ENCODE measurements at places on chromosomes 3 and 15.

DNA sequence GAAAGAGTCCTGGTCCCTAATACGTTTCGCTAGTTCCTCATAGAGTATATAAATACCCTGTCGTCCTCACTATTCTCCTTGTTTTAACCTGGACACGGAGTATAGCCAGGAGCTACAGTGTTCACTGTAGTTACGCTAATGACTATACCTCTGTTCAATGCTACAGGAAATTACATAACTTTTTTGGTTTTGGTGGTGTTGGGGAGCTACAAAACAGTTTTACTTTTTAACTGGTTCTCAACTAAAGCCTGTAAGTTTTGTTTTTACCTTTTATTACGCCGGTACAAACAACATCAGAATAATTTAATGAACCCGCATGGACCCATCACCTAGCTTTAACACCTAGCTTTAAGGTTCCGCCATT lies 1.5 kb downstream of the LMLN start:
- no peak for DNase-seq

DNA sequence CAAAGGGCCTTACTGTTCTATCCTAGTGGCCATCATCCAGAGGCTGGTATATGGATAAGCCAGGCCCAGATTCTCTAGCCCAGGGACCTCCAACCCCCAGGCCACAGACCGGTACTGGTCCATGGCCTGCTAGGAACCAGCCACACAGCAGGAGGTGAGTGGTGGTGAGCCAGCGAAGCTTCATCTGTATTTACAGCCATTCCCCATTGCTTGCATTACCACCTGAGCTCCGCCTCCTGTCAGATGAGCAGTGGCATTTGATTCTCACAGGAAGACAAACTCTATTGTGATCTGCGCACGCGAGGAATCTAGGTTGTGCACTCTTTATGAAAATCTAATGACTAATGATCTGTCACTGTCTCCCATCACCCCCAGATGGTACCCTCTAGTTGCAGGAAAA lies 30.1 kb upstream of the TPM1 start:
- DNase-seq: no peak

DNA sequence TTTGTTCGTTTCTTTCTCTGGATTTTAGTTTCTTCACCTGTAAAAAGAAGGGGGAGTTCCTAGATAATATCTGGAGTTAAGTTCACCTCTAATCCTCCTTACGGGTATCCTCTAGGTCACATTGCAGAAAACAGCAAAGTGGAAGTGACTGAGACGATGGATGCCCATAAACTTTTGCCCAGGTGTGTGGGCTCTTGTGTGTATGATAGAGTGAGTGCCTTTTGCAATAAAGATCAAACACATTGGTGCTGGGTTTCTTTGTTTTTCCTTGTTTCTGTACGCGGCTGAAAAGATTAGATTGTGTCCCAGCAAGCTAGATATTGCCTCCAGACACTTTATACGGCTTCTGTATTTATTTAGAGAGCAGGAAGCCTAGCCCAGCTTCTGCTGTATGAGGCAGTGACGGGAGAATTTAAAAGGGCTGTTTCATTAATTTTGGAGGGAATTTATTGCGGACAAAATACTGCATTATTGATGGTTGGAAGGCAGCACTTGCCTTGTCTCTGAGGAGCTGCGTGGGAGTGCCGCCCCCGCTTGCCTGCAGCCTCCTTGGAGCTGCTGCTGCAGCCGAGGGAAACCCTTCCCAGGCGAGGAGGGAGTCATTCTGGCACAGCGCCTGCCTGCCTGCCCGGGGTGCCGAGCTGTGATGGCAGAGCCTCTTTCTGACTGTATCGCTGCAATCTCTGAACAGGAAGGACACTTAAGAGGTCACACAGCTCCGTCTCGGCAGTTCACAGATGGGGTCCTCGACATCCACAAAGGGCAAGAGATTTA lies 38.5 kb downstream of the PYDC2 start:
- DNase-seq: no peak

DNA sequence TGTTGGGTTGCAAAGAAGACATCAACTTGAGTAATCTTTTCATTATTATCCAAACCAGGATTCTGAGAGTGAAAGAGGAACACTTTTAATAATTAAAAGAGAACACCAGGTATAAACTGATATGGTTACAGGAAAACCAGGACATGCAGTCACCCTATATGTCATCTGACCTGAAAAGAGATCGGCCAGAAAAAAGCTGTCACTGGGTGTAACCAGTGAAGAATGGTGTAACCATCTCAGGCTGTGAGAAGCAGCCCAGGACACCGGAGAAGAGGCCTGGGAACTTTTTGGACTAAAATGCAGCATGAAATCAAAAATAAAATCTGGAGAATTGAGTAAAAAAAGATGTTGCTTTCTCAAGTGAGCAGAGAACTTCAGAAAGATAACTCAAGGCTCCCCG lies 10.1 kb upstream of the CCDC80 start:
- DNase-seq: no peak

DNA sequence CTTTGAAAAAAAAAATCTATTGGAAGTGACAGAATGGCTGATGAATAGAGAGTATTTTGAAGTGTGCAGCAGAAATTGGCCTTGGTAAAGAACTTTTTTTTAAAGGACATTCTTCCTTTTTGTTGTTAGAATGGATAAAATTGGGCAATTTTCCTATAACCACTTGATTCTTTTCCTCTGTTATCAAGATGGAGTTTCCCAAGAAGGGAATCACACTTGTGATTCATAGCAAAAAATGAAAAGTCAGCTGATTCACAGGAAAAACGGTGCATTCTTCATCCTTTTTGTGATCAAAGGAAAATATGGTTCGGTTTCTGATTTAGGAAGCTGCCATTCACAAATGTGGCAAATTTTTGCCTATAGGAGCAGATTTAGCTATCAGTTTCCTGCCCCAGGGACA lies 486.8 kb downstream of the GBE1 start:
- DNase-seq: no peak

DNA sequence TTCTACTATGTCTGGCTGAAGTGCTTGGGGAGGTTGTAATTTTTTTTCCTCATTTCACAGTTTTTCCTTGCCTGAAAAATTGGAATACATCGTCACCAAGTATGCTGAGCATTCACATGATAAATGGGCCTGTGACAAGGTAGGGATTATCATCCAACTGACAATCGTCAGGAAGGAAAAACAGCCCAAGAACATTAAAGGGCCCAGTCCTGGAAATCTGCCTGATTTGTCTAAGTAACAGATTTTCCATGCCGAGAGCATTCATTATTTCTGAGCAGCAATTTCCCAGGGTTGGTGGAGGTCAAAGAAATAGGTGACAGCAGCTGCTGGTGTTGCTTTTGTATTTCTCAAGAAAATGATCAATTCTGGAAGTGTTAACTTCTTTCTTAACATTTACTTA lies 226.0 kb upstream of the CHRM5 start:
- no peak for DNase-seq

DNA sequence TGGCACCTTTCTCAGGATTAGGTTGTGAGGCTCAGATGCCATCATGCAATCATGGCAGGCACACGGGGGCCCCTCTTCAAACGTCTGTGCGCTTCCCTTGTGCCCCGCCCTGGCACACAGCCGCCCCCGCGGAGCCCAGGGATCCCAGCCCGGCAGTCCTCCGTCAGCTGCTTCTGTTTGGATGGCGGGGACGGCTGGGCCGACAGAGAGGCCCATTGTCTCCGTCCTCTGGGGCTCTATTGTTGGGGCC lies 849 bp upstream of the HDAC11 start:
- no peak for DNase-seq

DNA sequence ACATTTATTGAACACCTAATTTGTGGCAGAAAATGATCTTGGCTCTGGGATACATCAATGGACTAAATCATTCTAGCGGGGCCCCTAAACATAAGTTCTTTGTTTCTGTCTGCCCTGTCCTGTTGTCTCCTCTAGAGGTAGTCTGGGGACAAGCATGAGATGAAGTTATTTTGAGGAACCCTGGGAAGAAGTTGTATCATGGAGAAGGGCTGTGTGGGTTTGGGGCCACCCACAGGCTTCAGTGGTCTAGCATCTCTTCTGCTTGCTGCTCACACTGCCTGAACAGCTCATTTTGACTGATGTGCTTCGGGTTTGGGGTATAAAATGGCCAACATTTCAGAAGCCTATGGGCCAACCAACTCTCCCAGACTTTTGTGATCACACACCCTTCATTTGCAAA lies 50.3 kb upstream of the OSBPL11 start:
- no peak for DNase-seq

DNA sequence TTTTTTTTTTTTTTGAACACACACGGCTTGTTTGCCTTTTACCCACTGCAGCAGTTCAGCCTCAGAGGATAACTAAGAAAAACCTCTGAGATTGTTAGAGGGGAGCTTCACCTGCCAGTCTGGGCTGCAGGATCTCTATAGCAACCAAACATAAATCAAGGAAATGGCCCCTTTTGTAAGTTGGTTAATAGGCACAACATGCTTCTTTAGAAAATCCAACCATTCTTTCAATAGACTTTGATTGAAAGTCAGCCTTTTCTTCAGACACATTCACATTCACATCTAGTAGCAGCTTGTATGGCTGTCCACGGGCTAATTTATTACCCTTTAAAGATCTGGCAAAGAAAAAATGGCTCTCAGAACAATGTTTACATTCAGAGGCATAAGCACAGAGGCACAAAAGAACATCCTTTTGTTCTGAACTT lies 136.6 kb upstream of the RARB start:
- DNase-seq: no peak

- DNase-seq: no peak
Measured at GRCh38 chr3:14769544-14770325, 49.0 kb upstream of the FGD5 start.

GRCh38 chr15:37586011-37586583 lies 348.3 kb upstream of the TMCO5A start:
- no peak for DNase-seq

DNA sequence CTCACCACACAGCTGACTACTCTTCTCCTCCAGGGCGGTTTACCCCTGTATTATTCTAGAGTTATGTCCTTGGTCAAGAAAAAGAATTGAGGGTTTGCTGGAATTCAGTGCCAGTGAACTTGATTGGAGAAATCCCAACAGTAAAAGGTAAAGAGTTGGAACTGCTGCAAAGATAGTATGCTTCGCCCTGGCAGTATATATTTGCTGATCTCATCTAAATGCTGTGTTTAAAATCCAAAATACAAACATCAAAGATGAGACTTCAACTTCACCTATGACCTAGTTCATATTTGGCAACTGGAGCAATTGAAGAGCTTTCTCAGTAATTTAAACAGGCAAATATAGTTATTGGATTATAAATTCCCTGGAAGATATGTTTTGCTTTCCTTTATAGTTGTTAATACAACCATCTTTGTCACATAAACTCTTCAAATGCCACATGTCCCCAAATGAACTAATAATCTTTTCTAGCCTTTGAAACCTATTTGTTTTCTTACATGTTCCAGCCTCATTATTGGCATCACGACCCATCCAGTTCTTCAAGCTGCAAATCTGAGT lies 6.5 kb downstream of the KCNH8 start:
- no peak for DNase-seq

- DNase-seq: no peak
Measured at GRCh38 chr3:42673082-42673481, 12.3 kb upstream of the KLHL40 start.

DNA sequence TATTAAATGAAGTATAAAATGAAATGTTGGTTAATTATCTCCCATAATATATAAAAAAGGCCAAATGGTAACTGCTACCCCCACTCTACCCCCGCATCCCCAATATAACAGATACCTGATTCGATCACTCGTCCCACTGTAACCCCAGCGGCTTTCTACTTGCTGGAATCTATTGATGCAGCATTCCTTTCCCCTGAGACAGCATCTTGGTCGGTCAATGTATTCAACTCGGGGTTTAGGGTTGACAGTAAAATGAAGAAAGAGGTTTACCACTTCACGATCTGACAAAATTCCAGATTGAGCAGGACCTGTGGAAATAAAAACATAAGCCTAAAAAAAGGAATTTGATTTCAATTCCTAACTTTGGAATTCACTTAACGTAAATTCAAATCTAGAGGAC lies 18.6 kb upstream of the C15orf40 start:
- no peak for DNase-seq

- DNase-seq: no peak
Measured at GRCh38 chr15:26083896-26084295, 220.8 kb upstream of the ATP10A start.

GRCh38 chr3:56938530-56938929 lies 121.9 kb upstream of the SPATA12 start:
- no peak for DNase-seq

GRCh38 chr3:58419780-58420507 lies 13.7 kb downstream of the PDHB start:
- DNase-seq: no peak

GRCh38 chr3:52220380-52221026 lies 4.9 kb downstream of the TLR9 start:
- DNase-seq: peak; percentile 70

- DNase-seq: no peak
Measured at GRCh38 chr15:67776600-67776999, 48.7 kb upstream of the SKOR1 start.

DNA sequence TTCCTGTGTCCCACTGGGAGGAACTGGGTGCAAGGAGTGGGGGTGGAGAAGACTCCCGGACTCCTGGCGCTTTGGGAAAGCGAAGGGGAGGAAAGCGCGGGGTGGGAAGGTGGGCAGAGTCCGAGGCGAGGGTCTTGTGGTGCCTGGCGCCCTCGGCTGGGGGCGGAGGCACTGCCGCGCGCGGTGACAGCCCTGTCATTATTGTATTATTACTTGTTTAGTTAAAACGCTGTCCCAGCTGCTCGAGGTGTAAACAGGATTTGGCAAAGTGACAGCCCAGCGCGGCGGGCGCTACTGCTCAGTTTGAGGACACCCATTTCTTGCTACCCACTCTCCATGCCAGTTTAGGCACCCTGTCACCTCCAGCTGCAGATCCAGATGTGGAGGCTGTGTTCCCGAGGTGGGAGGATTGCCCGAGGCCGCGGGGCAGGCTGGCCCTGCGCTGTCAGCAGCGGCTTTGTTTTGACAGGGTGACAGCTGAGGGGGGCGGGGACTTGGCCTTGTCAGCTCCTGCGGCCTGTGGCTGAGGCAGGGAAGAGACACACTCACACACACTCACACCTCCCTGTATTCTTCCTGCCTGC lies 1.0 kb downstream of the KAT2B start:
- DNase-seq: peak; percentile 85

DNA sequence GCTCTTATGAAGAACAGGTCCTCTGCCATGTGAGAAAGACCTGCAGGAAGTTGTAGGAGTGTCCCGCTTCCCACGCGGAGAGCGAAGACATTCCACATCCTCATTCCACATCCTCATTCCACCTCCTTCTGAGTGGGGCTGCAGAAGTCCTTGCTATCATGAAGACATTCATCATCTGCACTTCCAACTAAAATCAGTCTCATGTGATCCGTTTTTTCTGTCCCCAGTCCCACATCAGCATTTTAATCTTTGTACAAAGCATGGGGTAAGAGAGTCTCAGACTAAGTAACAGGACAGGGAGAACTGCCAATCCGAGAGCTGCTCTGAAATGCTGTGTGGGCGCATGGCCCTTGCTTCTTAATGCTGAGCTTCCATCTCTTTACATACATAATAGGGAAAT lies 227.2 kb downstream of the RSRC1 start:
- DNase-seq: no peak

All from CD4-positive, CD25-positive, alpha-beta regulatory T cell (primary cell).